PC-9 (cell line): ENCODE measurements at places on chromosomes 5 and 9. TPM values are rescaled to one million over a fixed set of nuclear protein-coding genes. Genes with fewer than 3 reads are reported as not detected.
A peak's percentile ranks its signal among the peaks of the same experiment; 100 is the strongest.

DNA sequence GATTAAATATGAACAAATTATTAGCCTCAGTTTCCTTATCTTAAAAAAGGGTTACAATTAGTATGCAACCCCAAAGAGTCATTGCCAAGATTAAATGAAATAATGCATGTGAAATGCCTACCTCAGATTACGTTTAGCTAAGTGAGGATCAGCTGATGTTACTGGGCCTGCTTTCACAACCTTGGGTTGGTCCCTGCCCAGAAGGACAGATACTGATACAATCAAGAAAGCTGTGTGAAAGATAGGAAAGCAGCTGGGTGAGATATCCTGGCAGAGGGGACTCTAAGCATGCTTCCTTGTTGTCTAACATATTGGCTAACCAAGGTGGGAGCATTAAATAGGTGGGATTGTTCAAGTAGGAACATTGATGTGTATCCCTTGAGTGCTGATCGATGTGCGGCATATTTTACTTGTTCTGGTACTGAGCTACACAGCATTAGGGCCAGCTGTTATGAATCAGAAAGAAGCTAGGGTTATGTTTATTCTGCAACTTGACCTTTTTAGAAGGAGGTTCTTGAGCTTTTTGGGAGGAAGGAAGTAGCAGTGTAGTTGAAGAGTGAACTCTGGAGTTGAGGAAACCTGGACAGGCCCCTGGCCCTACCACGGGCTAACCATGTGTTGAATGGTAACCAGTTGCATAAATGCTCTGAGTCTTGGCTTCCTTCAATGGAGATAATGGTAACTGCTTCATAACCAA, 28.9 kb downstream of the SNX24 start:
- DNase-seq: no peak

- DNase-seq: no peak
These were observed 97.0 kb upstream of the TARS1 start for GRCh38 chr5:33343676-33344327.

Gene EFNA5
- total RNA-seq: 38.0 and 42.7 TPM in 2 replicates

DNA sequence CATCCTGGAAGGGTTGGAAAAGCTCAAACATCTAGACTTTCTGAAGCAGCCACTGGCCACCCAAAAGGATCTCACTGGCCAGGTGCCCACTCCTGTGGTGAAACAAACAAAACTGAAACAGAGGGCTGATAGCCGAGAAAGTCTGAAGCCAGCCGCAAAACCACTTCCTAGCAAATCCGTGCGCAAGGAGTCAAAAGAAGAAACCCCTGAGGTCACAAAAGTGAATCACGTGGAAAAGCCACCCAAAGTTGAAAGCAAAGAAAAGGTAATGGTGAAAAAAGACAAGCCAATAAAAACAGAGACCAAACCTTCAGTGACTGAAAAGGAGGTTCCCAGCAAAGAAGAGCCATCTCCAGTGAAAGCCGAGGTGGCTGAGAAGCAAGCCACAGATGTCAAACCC, 87.6 kb downstream of the MAP1B start:
- DNase-seq: no peak

Gene MARCHF11
- not detected in 2 replicates for total RNA-seq

GRCh38 chr5:113336975-113337374, 97.8 kb downstream of the TSSK1B start:
- DNase-seq: peak; percentile 39
